Cerebellar nuclear complex (tissue), 1 donor: ENCODE measurements at places on chromosomes 1 and 21.

- DNase-seq, result no peak
Observed at GRCh38 chr1:221437926-221438325, 304.0 kb downstream of the DUSP10 start.

DNA sequence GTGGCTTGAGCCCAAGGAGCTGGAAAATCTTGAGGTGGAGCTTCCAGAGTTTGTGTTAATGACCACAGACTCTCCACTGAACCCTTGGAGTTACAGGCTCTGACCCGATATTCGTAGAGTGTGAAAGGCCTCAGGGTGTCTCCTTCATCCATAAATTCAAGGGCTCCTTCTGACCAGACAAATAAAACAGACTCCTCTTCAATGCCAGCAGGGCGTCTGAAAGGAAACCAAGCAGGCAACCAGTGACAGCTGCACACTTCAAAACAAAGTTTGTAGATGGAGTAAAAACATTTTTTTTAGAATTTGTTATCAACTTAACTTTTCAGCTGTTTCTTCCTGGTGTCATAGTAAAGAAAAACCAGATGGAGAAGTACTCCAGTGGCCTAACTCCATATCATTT is 161.1 kb downstream of the KCTD3 start:
- no peak for DNase-seq

GRCh38 chr1:114509596-114510273 is 1.3 kb downstream of the TRIM33 start:
- no peak for DNase-seq

DNA sequence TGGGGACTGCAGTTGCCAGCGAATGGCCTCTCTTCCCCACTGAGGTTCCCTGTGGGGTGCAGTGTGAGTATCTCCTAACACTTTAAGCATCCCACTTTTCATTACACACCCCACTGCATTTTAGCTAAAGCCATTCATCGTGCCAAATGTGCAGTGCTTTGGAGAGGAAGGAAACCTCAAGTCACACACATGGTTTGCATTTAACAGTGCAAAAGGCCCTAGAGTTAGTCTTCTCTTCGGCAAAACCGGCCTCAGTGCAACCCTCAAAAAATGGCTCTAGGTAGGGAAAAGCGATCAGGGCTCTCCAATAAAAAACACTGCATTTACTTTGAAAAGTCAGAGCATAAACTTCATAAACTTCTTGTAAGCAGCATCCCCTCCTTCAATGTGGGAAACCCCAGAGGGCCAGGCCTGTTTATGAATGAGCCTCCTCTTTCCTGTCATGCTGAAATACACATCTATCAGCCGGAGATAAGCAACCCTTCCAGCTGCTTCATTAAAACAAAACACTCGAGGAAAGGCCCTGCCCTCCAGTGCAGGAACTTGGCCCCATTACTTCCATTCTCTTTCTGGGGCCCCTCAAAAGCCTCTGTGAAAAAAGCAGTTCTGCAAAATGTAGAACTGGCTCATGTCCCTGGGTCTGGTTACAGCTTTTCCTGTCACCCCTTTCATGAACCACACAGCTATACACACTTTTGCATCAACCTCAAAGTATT is 184.0 kb downstream of the CDC7 start:
- DNase-seq, result no peak

DNA sequence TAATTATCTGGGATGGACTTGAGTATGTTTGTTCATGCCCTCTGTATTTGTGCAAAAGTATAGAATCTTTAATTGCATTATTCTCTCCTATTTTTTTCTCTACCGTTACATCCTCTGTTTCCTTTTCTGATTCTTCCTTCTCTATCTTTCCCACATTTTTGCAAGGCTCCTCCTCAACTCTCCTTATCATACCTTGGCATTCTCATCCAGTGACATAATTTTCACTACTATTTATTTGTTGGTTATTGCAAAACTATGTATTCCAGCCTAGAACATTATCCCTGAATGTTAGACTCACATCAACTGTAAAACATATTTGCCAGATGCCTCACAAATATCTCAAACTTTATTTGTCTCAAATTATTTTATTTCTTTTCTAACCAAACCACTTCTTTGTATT is 381.9 kb downstream of the COL11A1 start:
- DNase-seq, result no peak

DNA sequence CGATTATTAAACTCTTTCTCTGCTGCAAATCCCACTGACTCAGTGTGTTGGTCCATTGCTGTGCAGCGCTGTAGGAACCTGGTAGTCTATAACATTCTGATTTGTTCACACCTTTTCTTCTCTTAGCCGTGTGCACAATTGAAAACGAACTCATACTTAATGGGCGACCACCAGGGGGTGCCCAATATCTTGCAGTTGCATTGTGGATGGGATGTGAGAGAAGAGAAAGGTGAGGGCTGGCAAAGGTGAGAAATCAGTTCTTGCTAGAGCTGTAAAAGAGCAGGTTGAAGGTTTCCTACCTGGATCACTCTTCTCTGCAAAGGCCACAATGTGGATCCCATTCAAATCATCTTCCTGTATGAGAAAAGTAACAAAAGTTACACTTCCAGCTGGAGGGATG is 51.0 kb downstream of the CASQ2 start:
- DNase-seq, result no peak

- DNase-seq, result peak; percentile 35
Observed at GRCh38 chr1:160400223-160400645, at the start of gene VANGL2. Gene VANGL2, plus strand, starts transcription at chr1:160400564. Its CDS starts 15,274 bp downstream, at chr1:160415838.

DNA sequence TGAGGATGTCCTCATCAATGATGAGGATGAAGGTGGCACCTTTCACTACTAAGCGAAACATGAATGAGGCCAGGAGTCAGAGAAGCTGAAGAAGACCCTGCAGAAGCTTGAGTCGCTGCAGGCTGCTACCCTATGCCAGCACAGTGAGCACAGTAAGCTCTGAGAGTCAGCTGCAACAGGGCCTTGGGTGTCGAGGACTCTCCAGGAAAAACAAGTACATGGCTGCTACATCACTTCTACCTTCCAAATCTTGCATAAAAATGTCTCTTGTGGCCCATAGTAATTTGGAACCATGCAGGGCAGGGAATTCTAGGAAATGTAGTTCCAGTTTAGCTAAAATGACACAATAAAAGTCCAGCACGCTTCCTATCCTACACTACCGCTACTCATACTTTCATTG is 51.5 kb upstream of the KIRREL1 start:
- DNase-seq, result no peak

DNA sequence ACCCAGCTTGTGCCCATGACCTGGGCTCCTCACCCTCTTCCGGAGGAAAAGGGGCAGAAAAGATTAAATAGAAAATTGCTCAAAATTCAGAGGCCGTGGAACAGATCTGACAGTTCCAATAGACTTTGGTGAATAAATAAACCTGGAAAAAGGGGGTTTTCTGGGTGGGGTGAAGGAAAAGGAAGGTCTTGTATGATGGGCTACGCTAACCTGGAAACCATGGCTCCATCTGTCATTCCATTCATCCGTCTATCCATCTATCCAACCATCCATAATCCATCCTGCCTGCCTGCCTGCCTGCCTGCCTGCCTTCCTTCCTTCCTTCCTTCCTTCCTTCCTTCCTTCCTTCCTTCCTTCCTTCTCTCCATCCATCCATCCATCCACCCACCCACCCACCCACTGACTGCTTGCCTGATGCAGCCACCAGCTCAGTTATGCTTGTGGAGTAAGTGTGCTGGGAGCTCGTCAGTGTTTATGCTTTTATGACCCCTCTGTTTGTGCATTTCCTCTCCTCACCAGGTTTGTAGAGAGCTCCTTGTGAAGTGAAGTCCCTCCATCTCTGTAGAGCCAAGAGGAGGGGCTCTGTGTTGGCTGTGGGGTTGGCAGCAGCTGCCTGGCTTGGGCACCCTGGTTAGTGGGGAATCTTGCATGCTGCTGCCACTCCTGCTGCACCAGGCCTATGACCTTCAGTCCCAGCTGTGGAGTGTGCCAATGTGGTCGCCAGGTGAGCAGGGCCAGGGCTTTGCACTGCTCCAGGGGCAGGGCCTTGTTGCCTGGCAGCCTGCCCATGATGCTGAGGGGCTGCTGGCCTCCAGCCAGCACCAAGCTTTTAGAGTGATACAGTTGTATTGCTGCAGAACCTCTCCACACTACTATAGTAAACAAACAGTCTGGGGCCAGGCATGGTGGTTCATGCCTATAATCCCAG is 16.0 kb upstream of the POU3F1 start:
- no peak for DNase-seq
